ENCODE measurements at places on chromosomes 1 and 21.

DNA sequence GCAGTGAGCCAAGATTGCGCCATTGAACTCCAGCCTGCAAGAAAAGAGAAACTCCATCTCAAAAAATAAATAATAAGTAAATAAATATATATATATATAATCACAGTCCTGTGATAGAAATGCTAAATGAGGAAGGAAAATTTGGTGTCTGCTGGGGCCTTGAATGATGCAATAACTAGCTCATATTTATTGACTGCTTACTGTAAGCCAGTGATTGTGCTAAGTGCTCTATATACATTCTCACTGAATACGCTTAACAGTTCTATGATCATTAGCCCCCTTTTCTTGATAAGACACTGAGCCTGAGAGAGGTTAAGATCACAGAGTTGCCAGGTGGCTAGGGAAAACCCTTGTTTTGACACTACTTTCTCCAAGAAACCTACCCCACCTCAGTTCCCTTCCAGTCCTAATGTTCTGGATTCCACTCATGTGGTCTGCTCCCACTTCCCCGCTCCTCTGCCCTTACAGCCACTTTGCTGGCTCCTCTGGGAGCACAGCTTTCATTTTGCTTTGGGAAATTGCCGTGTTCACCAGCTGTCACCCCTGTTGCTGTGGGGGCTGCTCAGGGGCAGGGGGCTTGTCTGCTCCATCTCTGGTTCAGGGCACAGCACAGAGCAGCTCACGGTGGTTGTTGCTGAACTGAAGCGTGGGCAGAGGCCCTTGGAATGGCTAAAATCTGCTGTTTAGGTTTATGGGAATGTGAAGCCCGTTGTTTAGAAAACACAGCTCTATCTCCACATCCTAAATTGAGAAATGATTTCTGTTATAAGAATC is 2.5 kb upstream of the BMP8A start:
- DNase-seq = no peak

DNA sequence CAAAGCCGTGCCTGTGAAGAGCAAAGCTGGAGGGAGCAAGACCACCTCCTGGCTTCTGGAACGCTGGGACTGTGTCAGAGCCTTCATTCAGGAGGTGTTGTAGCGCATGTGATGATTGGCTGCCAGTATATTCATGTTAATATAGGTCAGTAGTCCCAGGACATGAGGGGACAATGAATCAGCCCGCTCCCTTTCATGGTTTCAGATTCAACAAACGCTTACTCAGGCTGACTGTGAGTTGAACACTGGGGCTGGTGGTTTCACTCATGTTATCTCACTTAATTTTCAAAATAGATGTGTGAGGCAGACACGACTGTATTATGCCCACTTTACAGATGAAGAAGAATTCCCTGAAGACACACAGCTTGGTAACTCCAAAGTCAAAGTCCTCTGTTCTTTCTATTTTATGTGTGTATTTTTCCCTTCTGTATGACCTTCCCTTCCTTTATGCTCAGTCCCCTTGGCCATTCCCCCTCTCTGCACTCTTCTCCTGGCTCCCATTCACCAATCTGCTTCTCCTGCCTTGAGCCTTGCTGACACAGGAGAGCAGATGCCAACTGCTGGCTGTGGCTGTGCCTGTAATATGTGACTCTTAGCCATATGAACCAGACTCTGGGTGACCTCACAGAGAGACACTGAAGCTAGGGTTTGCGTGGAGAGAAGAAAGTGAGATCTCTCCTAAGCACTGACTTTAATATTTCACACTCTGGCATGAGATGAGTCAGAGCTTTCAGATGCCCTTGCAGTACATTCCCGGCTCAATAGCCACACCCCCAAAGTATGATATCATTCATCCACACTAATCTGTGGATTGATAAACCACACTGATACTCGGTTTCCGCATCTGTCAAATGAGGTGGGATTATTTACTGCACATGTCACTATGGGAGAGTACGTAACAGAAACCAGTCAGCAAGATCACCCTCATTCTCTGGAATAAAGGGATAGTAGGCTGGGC is 31.4 kb upstream of the KIRREL1 start:
- no peak for DNase-seq

GRCh38 chr1:205598841-205599668 is 32.8 kb downstream of the ELK4 start:
- no peak for DNase-seq

DNA sequence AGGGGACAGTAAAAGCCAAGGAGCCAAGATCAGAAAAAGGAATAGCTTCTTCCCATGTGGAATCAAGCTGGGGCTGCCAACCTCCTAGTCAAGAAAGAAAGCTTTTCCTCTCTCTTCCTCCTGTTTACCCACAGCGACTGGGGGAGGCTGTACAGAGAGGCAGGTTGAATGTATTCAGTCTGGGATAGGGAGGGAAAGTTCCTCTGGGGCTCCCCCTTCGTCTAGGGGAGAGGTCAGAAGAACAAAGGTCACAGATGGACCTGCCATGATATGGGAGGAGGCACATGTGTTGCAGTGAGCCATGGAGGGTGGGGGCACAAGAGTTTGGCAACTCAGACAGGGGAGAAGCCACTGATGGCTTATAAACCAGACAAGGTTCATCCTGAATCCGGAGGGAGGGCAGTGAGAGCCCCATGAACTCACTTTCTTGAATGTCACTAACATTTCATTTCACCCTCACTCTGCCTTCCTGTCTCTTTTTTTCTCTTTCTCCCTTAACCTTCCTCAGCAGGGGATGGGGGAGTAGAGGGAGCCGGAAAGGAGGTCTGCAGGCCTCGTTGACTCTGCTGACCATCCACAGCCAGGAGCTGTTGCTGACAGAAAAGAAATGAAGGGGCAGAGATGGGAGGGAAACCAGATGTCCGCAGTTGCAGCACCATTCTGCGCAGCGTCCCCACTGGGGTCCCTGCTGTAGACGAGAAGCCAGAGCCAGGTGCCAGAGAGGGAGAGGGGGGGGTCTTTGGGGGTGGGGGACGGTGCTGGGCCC is 61.1 kb downstream of the PLXNA2 start:
- no peak for DNase-seq

- no peak for DNase-seq
Observed at GRCh38 chr1:63592536-63593302, 492 bp upstream of the PGM1 start.

Data from activated CD4-positive, alpha-beta T cell treated with anti-CD3 and anti-CD28 coated beads, Interleukin-2, amount 50 U/mL, for 24 hours (primary cell).